Urinary bladder (tissue), 4 donors: ENCODE measurements at places on chromosomes 3 and 15. TPM values are rescaled to one million over a fixed set of nuclear protein-coding genes. Genes with fewer than 3 reads are reported as not detected.

GRCh38 chr15:101121511-101122090 lies 130.2 kb downstream of the CHSY1 start:
- no peak for DNase-seq

DNA sequence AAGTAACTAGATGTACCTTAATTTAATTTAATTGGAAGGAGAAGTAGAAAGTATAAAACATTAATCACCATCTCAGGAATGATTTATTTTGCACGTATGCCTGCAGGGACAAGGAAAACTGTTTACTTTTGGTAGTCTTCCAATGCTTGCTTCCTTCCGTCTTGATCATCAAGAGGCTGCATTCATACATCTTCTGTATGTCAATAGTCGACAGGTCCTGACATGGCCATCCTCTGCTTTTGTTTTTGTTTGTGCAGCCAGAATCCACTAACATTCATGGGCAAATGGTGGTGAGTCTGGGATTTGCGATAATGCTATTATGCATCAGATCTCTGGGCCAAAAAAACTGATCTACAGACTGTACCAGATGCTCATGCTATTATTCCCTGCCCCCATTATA lies 56.6 kb upstream of the ZPLD1 start:
- DNase-seq, result no peak

The GAP43 gene
- 5.6 TPM for polyA plus RNA-seq

The KCNAB1 gene
- 3.7 TPM for polyA plus RNA-seq

The GNAT1 gene
- not detected for polyA plus RNA-seq

The PRTG gene
- 0.68 TPM for polyA plus RNA-seq

The ACKR2 gene
- 5.7 TPM for polyA plus RNA-seq
